ENCODE measurements at places on chromosomes 7 and 10.
A peak's percentile ranks its signal among the peaks of the same experiment; 100 is the strongest.

DNA sequence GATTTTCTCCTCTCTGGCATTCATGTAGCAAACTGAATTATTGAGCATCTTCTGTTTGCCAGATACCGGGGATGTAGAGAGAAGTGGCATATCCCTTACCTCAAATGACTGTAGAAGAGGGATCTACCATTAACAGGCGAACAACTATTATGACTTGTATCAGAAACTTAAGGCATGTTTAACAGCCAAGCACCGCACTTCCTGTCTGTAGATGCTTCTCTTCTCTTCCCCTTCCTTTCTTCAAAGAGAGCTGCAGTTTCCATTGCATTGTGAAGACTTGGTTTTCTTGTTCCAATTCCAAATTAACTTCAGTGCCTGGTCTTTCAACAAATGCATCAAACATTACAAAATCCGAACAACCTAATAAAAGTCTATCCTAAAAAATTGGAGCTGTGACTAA lies 49.3 kb downstream of the LRRC4 start:
- no peak for DNase-seq

DNA sequence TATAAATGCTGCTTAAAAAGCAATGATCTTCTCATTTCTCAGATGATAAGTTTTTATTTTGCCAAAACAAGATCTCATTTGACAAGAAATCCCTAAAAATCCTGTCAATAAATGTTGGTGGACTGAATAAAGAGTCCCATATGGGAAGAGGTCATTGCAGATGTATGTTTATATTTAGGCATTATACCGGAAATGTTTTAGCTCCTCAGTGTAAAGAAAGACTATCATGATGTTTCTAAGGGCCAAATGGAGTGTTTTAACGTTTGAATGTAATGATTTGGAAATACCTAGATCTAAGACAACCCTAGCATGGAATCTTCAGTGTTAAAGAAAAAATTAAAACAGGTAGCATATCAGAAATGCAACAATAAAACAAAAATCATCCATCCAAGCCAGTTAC lies 457.8 kb upstream of the NFE2L3 start:
- DNase-seq = no peak

DNA sequence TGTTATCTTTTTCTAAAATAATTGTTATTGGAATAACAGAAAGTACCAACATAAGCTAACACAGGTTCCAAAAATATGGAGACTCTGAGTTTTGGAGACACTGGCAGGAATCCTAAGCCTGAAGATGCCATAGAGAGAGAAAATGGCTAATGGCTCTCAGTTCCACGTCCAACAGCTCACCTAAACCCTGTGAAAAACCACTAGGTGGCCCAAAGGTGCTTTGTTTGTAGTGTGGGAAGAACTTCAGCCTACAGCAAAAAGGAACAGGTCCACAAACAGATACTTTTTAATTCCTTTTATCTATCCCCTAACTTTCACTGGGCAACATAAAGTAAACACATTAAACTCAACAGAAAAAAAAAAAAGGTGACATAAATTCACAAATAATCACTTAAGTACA lies 272.3 kb downstream of the SEMA3D start:
- no peak for DNase-seq

DNA sequence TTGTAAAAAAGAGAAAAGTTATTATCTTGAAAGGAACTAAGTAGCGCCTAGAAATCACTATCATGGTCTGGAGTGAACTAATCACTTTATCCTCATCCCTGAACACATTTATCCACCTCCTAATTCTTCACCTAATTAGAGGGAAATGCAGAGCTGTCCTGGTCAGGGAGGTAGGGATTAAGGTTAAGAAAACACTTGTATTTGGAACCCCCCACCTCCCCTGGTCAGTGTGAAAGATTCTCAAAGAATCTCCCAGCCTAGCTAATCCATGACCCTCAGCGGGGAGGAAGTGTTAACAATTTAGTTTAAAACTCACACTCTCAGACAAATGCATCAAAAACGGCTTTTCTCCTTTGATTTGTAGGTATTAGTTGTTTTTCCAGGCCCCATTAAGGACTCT lies 83.8 kb downstream of the FAM204A start:
- DNase-seq = no peak

GRCh38 chr10:78211561-78212051 lies 177.9 kb downstream of the RPS24 start:
- peak; percentile 69 for DNase-seq

DNA sequence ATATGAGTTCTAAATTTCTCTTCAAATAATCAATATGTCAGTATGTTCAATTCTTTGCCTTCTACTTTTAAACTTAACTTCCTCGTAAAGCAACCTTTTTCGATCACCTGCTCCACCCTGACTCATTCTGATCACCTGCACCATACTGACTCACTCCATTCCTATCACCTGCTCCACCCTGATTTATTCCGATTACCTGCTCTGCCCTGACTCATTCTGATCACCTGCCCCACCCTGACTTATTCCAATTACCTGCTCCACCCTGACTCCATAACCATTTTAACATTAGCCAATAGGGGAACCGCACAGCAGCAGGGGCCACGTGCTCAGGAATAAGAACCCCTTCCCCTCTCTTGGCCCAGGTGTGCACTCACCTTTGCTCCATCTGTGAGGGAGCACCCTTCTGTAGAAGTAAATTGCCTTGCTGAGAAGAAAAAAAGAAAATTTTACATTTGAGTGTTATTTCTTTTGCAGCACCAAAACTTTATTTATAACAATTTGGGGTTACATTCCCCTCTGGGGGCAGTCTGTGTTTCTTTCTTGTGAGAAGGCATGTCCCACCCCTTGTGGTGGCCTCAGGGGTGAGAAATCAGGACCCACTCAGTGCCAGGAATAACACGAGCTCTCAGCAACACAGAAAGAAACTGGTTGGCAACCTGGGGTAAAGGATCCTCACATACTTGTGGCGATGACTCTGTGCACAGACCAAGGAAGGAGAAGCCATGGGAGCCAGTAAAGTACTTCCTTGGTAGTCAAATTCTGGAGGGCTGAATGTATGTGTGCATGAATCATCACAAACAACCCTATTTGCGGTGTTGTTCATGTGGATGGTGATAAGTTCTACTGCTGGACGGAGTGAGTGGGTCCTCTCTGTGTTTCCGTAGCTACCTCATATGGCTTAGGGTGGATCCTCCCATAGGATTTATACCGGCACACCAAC lies 29.4 kb upstream of the PPP1R9A start:
- DNase-seq = no peak

DNA sequence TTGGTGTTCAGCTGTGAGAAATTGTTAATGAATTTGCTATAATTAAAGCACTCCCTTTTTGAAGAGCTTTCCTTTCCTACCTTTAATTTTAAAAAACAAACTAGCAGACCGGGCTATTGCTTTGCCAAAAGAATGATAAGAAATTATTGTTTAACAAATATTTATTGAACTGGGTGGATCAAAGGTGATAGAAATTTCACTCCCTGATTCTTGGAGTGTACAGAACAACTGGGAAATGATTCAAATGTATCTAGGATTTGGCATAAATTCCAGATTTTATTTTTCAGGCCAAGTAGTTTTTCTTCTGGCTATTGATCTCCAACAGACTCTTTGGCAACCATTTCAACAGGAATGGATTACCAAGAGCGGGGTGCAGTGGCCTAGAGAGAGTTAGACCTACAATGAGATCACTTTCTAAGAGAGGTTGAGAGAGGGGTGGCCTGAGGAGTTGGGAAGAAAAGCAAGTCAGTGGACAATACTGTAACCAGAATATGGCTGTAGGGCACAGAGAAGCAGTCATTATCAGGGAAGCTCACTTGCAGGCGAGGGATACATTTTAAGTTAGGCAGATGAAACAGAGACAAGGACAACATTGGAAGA lies 71.9 kb downstream of the PLXDC2 start:
- no peak for DNase-seq

DNA sequence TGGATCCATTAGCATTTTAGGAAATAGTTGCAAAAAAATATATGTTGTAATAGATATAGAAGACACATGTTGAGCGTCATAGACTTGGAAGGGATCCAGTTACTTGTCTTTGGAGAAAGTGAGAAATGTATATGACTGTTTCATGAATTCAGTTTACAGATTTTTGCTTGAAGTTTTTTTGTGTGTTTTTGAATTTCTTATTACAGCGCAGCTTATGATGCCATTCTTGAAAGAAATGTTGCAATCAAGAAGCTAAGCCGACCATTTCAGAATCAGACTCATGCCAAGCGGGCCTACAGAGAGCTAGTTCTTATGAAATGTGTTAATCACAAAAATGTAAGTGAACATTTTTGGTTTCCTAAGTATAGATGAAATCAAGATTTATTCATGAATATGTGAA lies 98.2 kb downstream of the MAPK8 start:
- peak; percentile 49 for DNase-seq

DNA sequence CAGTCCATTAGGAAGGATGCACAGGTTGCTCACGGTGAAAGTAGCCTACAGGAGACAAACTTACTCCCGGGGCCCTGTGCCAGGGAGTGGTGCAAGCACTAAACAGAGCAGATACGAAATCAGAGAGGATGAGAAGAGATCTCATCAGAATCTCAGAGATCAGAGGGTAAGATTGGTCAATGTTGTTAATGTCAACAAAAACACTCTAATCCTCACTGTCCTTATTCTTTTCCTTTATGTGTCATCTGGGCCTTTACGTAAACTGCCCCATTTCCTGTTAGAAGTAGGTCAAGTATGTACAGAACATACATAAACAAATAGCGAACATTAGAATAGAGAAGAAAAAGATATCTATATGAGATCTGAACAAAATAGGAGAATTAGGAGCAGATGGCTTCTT lies 163.1 kb downstream of the PPP1R17 start:
- DNase-seq = no peak

GRCh38 chr7:140053812-140054539 lies 8.8 kb downstream of the PARP12 start:
- no peak for DNase-seq

DNA sequence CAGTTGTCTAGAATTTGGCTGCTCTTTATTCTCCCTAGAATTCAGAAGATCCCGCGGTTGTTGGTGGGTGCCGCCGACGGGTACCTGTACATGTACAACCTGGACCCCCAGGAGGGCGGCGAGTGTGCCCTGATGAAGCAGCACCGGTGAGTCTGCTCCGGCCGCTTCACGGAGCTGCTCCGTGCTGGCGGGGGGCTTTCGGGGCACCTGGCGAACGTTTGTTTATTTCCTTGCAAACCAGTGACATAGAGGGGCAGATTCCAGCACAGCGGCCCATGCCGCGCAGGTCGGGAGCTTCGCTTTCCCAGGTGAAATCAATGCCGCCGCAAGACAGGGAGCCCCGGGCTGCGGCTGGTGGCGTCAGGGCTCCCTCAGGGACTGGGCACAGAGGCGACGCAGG lies 38.0 kb downstream of the WIPI2 start:
- no peak for DNase-seq

- peak; percentile 39 for DNase-seq
Measured at GRCh38 chr10:96377816-96378294, 19.1 kb upstream of the OPALIN start.

- no peak for DNase-seq
Measured at GRCh38 chr7:70237831-70238575, 639.7 kb downstream of the AUTS2 start.

- DNase-seq = peak; percentile 62
Measured at GRCh38 chr10:21203473-21204107, 306.5 kb upstream of the NEBL start.

- peak; percentile 21 for DNase-seq
Measured at GRCh38 chr7:131745390-131746248, 189.2 kb upstream of the PODXL start.

- no peak for DNase-seq
Measured at GRCh38 chr7:114569220-114569619, 154.6 kb downstream of the FOXP2 start.

All from fibroblast of mammary gland (primary cell).